ENCODE measurements at places on chromosomes 12 and 14. TPM values are rescaled to one million over a fixed set of nuclear protein-coding genes. Genes with fewer than 3 reads are reported as not detected.
A peak's percentile ranks its signal among the peaks of the same experiment; 100 is the strongest.

GRCh38 chr12:108210001-108210400 is 80.9 kb downstream of the WSCD2 start:
- no peak for DNase-seq

GRCh38 chr14:23209651-23210423 is 26.4 kb upstream of the SLC7A8 start:
- DNase-seq = no peak

- DNase-seq = no peak
Observed at GRCh38 chr12:67457778-67458665, 188.9 kb downstream of the CAND1 start.

- no peak for DNase-seq
Observed at GRCh38 chr12:19706936-19707335, 267.6 kb downstream of the AEBP2 start.

GRCh38 chr12:117466677-117467362 is 105.4 kb upstream of the NOS1 start:
- DNase-seq = no peak

DNA sequence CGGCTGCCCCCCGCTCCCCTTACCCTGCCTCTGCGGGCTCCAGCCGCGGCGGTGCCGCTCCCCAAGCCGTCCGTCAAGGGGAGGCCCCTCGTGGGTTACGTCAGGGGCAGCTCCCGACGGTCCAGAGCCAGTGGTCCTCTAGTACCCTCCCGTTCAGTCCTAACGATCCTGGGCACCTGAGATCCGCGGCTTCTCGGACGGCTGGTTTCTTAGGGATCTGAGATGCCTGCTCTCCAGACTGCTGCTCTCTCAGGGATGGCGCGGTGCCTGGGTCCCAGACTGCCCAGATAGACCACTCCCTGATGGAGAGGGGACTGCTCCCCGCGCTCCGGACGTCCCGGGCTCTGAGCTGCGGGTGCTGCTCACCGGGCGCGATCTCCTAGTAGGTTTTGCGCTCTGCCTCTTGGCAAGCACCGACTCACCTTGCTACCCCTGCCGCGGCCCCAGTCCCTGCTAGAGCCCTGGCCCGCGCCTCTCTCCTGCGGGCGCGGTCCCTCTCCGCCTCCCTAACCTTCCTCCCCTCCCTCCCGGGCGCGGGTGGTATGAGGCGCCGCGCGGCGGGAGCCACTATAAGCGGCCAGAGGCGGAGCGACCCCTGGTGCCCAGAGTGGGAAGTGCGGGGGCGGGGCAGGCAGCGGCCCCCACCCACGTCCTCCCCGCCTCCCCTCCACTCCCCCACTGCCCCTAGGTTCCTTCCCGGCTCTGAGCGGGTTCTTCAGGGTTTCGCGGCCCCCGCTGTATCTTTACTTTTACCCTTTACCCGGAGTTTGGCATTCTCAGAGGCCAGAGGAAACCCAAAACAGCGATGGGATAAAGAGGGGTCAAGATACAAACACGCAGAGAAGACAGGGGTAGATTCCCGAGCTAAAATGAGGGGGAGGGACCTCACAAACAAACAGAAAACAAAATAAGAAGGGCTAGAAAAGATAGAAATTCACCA is at the start of gene C1QL4:
Gene C1QL4, minus strand, starts transcription at position 544 of the 940 bp plus-strand sequence. CDS start 711 bp downstream, outside the sequence.
- DNase-seq = peak; percentile 95

DNA sequence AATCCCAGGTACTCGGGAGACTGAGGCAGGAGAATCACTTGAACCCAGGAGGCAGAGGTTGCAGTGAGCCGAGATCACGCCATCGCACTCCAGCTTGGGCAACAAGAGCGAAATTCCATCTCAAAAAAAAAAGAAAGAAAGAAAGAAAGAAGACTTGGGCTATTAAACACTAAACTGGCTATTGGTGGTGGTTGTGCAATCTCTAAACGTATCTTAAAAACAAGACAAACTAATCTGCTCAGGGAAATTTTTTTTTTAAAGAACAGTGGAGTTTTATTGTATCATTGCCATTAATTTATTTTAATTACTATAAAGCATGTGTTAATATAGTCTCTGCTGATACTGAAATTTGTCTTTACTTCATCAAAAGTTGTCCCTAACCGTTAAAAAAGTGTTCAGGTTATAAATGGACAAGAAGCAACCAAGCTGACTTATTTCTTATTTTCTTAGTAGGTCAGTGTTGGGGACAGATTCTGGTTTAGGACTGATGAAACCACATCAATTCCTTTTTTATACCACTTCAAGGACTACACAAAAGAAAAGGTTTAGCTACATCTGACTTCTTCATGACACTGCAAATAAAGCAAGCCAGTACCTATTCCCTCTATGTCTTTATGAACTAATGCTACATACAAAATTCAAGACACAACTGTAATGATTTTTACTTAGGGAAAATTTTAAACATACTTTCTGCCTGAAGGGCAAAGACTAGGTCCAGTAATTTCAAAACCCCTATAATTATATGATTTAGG is 68.7 kb upstream of the KRAS start:
- DNase-seq = no peak

DNA sequence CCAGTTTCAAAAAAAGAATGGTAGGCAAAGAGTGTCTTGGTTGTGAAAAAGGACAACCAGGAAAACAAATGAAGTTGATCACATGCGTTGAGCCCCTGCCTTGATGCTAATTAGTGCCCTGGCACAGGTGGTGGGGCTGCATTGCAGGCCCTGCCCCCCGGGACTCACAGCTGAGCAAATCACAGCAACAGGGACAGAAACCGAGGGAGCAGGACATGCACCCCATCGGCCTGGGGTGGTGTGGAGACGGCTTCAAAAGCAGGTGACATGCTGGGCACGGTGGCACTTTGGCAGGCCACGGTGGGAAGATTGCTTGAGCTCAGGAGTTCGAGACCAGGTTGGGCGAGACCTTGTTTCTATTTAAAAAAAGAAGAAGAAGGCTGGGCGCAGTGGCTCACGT is 1.1 kb upstream of the PAPLN start:
- DNase-seq = no peak

GRCh38 chr12:104340177-104340576 is 36.6 kb downstream of the EID3 start:
- DNase-seq = no peak

DNA sequence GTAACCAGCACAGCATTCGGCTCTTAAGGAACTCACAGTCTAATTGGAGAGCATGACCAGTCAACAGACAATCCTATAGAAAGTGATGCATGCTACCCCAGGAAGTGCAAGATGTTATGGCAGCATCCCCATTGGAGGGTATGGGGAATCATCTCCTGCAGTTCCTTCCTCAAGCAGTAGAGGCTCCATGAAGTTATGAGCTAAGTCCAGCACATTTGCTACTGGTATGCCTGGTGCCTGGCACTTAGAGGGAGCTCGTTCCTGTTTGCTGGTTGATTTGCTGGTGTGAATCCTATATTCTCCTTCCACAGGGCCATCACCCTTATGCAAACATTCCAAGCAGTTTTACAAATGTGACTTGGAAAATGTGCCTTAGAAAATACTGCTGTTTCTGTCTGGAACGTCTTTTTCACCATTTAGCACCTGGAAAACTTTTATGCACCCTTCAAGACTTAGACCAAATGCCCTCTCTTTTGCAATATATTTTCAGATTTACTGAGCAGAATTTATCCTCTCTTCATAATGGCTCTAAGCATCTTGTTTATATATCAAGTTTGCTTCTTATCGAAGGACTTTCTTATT is 136.1 kb upstream of the WSCD2 start:
- peak; percentile 31 for DNase-seq

GRCh38 chr14:84783511-84783910 is 746.4 kb upstream of the FLRT2 start:
- no peak for DNase-seq

DNA sequence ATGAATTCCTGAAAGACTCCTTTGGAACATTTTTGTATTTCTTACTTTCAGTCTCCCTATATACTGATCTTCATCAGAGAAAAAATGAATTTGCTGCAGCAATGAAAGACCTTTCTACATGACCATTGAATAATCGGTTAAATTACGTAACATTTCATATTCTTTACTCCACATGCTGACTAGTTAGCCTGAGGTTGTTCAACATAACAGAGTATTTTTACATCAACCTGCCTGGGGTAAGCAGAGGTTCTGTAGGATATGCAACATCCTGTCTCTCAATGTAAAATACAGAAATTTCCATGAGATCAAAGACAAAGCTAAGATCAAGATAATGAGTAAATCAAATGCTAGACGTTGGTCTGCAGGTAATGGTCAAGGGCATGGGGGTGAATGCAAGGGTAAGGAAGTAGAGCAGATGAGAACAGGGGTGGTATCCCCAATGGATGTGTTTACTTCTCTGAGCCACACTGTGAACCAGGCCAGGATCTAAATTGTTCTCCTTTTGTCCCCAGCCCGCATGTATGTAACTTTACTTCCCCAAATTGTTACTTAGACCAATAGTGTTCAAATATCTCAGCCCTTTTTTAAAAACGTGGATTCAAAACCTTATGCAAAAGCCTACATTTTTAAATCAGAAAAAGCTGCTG is 45.4 kb downstream of the DUSP6 start:
- no peak for DNase-seq

DNA sequence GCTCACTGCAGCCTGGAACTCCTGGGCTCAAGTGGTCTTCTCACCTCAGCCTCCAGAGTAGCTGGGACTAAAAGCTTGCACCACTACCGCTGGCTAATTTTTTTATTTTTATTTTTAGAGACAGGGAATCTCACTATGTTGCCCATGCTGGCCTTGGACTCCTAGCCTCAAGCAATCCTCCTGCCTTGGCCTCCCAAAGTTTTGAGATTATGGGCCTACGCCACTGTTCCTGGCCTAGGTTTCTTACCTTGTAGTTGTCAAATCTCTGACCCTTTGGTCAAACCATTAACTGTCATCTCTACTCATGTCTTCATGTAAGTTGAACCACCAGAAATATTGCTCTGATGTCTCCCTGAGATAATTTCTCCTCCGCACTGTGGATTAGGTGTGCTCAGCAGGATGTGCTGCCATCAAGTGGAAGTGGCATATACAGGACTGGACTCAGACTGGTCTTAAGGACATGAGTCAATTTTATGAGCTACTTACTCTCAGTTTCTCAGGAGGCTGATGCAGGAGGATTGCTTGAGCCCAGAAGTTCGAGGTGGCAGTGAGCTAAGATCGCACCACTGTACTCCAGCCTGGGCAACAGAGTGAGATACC is 28.5 kb downstream of the ACTR6 start:
- DNase-seq = no peak

- DNase-seq = no peak
Observed at GRCh38 chr14:93946104-93946503, 19.0 kb downstream of the FAM181A start.

DNA sequence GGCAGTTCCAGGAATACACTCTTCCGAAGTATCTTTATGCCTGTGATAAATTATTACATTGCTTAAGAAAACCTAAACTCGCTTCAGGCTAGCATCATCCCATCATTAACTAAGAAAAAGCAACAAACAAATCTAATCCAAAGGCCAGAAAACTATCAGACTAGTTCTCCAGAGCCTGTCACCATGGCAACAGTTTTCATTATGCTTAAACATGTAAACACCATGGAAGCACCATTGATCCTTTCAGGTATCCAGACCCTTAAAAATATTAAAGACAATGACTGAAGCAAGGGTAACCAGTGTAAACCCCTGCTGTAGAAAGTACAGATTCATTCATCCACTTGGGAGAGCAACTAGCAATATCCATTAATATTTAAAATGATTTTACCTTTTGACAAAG is 9.8 kb downstream of the DAD1 start:
- DNase-seq = no peak

DNA sequence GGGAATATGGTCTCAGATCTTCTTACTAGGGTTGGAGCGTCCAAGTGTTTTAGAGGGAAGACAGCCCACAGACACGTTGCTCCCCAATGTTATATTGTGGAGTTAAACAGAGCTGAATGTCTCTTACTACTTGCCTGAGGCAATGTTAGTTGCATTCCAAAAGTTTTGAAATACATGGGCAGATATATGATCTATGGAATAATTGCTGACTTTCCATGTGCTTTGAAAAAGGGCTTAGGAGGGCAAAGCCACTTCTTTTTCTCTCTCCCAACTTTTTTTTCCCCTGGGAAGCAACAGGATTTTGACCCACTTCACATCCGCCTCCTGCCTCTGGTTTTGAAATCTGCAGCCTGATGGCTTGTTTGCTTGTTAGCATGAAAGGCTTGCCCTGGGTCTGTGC is 33.7 kb upstream of the PAX9 start:
- DNase-seq = no peak

DNA sequence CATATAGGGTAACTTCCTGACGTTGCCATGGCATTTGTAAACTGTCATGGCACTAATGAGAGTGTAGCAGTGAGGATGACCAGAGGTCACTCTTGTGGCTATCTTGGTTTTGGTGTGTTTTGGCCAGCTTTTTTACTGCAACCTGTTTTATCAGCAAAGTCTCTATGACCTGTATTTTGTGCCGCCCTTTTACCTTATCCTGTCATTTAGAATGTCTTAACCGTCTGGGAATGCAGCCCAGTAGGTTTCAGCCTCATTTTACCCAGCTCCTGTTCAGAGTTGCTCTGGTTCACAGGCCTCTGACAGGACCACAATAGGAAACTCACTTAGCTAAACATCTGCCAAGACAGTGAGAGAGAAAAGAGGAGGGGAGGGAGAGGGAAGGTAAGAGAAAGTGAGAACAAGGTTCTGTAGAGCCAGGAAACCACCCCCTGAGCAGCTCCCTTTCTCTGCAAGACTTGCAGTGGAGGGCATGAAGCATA is 64.8 kb upstream of the PLEKHG3 start:
- DNase-seq = no peak

DNA sequence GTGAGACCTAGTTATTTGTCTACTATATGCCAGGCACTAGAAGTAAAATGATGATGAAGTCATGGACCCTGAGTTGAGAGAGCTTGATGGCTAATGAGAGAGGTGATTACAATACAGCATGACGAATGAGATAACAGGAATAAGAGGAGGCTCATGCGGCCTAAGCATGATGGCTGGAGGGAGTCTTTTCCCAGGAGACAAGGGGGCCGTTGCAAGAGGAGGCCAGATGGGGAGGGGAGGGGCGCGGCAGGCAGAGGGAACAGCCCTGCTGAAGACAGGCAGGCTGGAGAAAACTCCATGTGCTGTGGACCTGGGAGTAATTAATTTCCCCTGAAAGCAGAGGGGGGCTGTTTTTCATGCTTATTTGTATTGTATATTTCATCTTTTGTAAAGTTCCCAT is 144.7 kb upstream of the RFLNA start:
- no peak for DNase-seq

DNA sequence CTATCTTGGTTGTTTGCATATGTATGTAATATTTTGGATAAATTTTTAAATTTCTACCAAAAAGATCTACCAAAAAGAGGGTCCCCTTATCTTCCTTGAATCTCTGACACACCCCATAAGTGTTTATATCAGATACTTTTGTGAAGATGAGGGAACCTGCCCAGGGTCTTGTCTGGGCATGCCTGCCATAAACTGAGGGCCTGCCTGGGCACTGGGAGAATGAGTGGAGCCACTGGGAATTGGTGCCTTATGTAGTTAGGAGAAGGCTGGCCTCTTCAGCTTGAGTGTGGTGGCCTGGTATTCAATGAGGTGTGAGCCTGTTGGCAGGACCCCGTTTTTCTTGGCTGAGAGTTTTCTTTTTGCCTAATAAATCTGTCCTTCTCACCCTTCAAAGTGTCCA is 46.5 kb downstream of the OR9K2 start:
- DNase-seq = no peak

GRCh38 chr12:124179936-124180607 is 114.8 kb upstream of the RFLNA start:
- DNase-seq = no peak

Gene HHIPL1
- total RNA-seq = 0.65 TPM

Gene BRMS1L
- 11.6 TPM for total RNA-seq

Gene CNTN1
- total RNA-seq = 3.1 TPM

Gene KRT72
- total RNA-seq = not detected

Gene SLC4A8
- 11.8 TPM for total RNA-seq

Gene LBHD2
- not detected for total RNA-seq

Gene HOXC12
- total RNA-seq = not detected

Gene HSP90AA1
- total RNA-seq = 811 TPM

Gene OR8S1
- not detected for total RNA-seq

Gene EVL
- 207 TPM for total RNA-seq
